Calu3 (cell line): ENCODE measurements at places on chromosomes 12 and 14. TPM values are rescaled to one million over a fixed set of nuclear protein-coding genes. Genes with fewer than 3 reads are reported as not detected.

DNA sequence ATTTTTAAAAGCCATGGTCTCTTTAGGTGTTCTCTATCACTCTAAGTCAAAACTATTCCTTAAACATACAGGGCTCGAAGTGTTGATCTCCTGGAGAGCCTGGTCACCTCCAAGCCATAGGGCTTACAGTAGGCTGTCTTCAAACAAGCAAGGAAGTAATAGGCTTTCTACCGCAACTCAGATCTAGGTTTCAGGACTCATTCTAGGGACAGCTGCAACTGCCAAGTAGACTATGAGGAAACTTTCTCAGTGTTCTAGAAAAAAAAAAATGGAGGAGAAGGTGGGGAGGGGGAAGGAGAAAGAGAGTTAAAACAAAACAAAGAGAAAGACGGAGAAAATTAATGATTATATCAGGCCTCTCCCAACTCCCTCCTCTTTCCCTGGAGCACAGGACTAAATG, 106.9 kb upstream of the ETV6 start:
- peaks cover 8% of the 10 kb centered on the region for H3K4me1 ChIP-seq
- DNase-seq: no peak
- no peaks in the 10 kb centered on the region for H3K27me3 ChIP-seq
- no peak overlapping the region for H3K4me3 ChIP-seq

- no peak overlapping the region for H3K4me3 ChIP-seq
- no peaks in the 10 kb centered on the region for H3K36me3 ChIP-seq
- no peak for DNase-seq
- H3K4me1 ChIP-seq: no peaks in the 10 kb centered on the region
Observed at GRCh38 chr12:130298322-130299021, 39.2 kb upstream of the PIWIL1 start.

- no peaks in the 10 kb centered on the region for H3K4me1 ChIP-seq
- no peak for DNase-seq
- H3K36me3 ChIP-seq: no peaks in the 10 kb centered on the region
- H3K27ac ChIP-seq: no peak overlapping the region
Observed at GRCh38 chr14:49159081-49159480, 427.1 kb downstream of the RPS29 start.

- H3K27ac ChIP-seq: no peak overlapping the region
- H3K36me3 ChIP-seq: no peaks in the 10 kb centered on the region
- H3K4me3 ChIP-seq: no peak overlapping the region
- peaks cover 7% of the 10 kb centered on the region for H3K4me1 ChIP-seq
- no peak for DNase-seq
- H3K27me3 ChIP-seq: no peaks in the 10 kb centered on the region
Observed at GRCh38 chr12:16454481-16454880, 107.0 kb downstream of the MGST1 start.

DNA sequence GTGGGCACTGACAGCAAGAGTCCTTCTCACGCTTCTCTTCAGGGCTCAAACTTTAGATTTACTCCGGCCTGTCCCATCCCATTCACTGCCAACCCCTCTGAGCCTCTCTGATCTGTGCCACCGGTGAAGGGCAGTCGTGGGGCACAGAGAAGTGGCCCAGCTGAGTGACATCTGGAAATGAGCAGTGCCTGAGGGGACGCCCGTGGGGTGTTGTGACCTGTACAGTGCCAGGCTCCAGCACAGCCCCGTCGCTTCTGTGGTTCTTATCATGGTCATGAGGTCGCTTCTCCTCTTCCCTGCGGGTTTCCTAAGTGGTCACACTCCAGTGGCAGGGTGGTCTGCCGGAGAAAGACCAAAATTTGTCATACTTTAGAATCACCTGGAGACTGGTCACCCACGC, 4.1 kb downstream of the BDKRB2 start:
- H3K4me3 ChIP-seq: no peak overlapping the region
- H3K27ac ChIP-seq: no peak overlapping the region
- H3K4me1 ChIP-seq: peaks cover 10% of the 10 kb centered on the region
- H3K36me3 ChIP-seq: peaks cover 8% of the 10 kb centered on the region

DNA sequence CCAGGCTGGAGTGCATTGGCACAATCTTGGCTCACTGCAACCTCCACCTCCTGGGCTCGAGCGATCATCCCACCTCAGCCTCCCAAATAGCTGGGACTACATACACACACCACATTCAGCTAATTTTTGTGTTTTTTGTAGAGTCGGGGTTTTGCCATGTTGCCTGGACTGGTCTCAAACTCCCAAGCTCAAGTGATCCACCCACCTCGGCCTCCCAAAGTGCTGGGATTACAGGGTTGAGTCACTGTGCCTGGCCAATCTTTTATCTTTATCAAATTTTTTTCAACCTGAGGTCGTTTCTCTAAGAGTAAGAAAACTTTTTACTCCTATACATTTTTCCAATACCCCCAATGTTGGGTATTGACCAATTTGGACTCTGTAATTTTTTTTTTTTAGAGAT, 40.0 kb upstream of the NAP1L1 start:
- no peak overlapping the region for H3K4me3 ChIP-seq
- H3K4me1 ChIP-seq: no peaks in the 10 kb centered on the region
- H3K36me3 ChIP-seq: no peaks in the 10 kb centered on the region
- H3K27ac ChIP-seq: no peak overlapping the region
- no peaks in the 10 kb centered on the region for H3K27me3 ChIP-seq

GRCh38 chr14:98761993-98762392, 510.0 kb downstream of the BCL11B start:
- no peaks in the 10 kb centered on the region for H3K36me3 ChIP-seq
- H3K4me1 ChIP-seq: no peaks in the 10 kb centered on the region
- H3K4me3 ChIP-seq: no peak overlapping the region
- no peaks in the 10 kb centered on the region for H3K27me3 ChIP-seq
- DNase-seq: no peak

TGM1 gene
- total RNA-seq: 4.5 and 7.5 TPM in 2 replicates

DNA sequence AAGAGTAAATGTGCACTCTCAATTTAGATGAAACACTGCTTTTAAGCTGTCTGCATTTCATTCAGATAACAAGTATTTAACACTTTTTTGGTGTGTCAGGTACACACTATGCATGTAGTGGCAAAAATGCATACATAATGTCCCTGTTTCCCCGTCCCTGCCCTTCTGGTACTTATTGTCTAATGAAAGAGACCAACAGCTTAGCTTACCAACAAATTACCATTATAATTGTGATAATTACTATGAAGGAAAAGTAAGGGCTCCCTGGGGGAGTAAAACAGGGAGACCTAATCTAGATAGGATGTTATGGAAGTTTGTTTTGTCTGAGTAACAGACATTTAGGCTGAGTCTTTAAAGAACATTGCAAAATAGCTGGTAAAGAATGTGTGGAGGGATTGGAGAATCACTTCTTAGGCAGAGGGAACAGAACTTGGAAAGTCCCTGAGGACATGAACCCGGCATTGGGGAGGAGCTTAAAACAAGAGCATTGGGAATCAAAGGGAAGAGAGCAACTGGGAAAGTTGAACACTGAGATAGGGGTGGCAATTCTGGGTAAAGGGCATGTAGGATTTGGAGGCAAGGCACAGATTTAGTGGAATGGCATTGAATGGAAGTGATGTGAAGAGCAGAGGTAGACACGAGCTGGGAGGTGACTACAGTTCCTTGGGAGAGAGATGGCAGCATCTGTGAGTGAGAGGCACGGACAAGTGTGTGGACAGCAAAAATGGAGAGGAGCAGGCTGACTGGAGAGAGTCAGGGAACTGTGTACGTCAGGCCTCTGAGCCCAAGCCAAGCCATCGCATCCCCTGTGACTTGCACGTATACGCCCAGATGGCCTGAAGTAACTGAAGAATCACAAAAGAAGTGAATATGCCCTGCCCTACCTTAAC, 181.6 kb downstream of the GRIP1 start:
- no peak for DNase-seq
- peaks cover 70% of the 10 kb centered on the region for H3K4me1 ChIP-seq
- no peaks in the 10 kb centered on the region for H3K27me3 ChIP-seq
- H3K36me3 ChIP-seq: no peaks in the 10 kb centered on the region
- no peak overlapping the region for H3K4me3 ChIP-seq

DNA sequence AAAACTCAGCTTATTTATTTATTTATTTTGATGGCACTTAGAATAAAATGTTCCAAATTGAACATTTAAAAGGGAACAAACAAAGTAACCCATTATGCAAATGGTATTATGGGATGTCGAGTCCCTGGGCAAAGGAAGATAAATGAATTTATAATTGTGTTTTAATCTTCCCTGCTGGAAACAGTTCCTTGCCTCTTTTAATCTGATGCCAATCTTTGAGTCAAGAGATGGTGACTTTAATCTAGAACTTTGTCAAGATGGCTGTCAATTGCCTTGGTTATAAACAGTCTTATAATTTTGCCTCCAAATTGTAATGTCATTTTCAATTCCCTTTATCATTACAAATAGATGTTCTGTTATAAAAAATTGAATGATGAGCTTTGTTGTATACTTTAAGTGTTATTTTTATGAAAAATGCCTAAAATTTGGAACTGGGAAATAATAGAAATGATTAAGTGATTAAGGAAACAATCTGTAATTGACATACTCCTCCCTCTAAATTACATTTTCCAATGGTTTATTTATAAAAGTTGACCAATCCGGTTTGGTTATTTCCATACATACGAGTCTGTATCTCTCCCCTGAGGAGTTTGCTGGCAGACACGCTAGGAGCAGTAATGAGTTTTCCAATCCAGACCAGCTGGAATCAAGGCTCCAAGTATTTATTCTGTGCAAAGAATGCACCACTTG, 134.9 kb upstream of the FRMD6 start:
- no peaks in the 10 kb centered on the region for H3K4me1 ChIP-seq
- no peak overlapping the region for H3K4me3 ChIP-seq
- no peaks in the 10 kb centered on the region for H3K27me3 ChIP-seq
- DNase-seq: no peak

DNA sequence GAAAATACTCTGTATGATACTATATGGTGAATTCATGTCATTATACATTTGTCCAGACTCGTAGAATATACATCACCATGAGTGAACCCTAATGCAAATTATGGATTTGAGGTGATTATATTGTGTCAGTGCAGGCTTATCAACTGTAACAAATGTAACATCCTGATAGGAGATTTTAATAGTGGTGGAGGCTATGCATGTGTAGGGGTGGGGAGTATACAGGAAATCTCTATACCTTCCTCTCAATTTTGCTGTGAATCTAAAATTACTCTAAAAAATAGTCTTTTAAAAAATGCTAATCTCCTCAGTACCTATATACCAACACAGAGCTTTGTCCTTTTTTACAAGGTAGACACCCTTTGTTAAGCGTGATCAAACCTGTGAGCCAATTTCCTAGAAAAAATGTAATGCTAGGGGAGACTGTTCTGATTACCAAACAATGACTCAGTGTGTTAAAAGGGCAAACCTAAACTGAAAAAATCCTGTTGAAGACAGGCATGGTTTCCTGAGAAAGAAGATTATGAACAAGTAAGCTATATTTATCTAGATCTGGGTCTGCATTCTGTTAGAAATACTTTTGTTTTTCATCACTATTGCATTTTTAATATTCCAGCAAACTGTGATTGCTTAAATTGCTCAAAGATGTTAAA, 170.9 kb downstream of the DUSP6 start:
- H3K27ac ChIP-seq: peak overlapping the region; percentile 68
- DNase-seq: no peak
- H3K4me3 ChIP-seq: no peak overlapping the region
- H3K27me3 ChIP-seq: no peaks in the 10 kb centered on the region
- H3K4me1 ChIP-seq: peaks cover 32% of the 10 kb centered on the region

KCNJ8 gene
- total RNA-seq: not detected in 2 replicates

DNA sequence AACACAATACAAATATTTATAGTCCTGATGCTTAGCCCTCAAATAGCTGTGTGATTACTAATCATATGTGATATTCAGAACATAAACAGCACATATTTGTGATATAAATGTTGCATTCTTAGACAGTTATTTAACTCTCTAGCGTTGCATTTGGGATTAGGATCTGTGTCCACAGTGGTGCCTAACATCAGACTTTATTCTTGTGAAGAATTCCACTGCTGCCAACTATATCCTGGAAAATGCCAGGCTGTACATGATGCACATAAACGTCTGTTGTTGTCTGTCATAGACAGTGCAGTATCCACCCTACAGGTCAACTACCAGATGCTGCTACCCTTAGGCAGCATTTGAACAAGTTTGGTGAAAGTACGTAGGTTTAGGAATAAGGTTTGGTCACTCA, 39.0 kb downstream of the SLC38A4 start:
- no peaks in the 10 kb centered on the region for H3K36me3 ChIP-seq
- no peak overlapping the region for H3K27ac ChIP-seq
- H3K4me3 ChIP-seq: no peak overlapping the region
- H3K4me1 ChIP-seq: no peaks in the 10 kb centered on the region
- no peak for DNase-seq

DNA sequence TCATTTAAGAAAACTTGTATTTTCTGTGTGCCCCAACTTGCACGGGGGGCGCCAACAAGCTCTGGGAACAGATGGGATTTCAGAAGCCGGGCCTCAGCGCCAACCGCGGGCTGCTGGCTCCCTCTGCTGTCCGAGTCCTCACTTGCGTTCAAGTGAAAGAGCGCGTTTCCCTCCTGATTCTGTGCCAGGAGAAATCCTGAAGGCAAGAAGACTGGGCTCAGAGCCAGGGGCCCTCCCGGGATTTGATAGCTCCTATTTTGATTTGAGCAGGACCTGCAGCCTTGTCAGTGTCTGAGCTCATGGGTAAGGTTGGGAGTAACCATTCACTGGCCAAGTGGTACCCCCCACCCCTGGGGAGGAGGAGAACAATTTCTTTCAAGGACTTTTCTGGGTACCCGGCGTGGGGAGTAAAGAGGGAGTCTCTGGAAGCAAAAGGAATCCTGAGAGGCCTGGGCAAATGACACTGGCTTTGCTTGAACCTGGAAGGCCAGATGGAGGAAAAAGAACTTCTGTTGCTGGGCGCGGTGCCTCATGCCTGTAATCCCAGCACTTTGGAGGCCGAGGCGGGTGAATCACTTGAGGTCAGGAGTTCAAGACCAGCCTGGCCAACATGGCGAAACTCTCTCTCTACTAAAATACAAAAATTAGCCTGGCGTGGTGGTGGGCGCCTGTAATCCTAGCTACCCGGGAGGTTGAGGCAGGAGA, 179.0 kb upstream of the RGS6 start:
- peak; percentile 84 for DNase-seq
- no peaks in the 10 kb centered on the region for H3K27me3 ChIP-seq
- peaks cover 4% of the 10 kb centered on the region for H3K36me3 ChIP-seq
- H3K4me1 ChIP-seq: peaks cover 9% of the 10 kb centered on the region
- peak overlapping the region; percentile 26 for H3K4me3 ChIP-seq

NRL gene
- 1.8 and 2.3 TPM in 2 replicates for total RNA-seq
